GM04503 (cell line): ENCODE measurements at places on chromosomes 12 and 14.

DNA sequence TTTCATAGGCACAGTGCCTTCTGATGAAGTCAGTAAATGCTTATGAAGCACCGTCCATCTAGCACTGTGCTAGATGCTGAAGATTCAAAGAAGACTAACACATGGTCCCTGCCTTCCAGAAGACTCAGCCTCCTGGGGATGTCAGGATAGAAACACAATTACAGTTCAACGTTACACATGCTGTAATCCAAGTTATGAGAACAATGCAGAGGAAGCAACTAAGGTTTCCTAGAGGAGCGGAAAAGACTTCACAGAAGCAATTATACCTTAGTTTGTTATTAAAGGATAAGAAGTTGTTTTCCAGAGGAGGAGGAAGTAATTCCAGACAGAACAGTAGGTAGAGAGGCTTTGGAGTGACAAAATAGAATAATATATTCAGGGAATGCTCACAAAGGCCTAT lies 66.9 kb upstream of the FGD4 start:
- no peak for DNase-seq

GRCh38 chr12:14923944-14924343 lies 14.4 kb downstream of the ERP27 start:
- no peak for DNase-seq

- DNase-seq = no peak
These were observed 176.1 kb upstream of the SLC38A2 start for GRCh38 chr12:46548605-46549071.

DNA sequence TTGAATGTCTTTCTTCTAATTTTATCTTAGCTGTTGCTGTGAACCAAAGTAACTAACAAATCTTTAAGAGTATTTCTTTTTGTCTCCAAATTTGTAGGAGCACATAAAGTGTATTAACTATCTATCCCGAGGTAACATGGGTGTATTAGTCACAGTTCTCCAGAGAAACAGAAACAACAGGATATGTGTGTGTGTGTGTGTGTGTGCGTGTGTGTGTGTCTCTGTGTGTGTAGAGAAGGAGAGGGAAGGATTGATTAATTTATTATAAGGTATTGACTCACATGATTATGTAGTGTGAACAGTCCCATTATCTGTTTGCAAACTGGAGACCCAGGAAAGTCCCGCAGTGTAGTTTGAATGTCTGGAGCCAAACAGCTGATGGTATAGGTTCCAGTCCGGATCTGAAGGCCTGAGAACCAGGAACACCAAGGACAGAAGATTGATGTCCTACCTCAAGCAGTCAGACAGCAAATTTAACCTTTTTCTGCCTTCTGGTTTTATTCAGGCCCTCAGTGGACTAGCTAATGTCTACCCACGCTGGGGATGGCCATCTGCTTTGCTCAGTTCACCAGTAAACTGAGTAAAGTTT lies 14.4 kb downstream of the G2E3 start:
- no peak for DNase-seq

GRCh38 chr14:35247777-35248475 lies 44.3 kb upstream of the PSMA6 start:
- no peak for DNase-seq

- DNase-seq = no peak
These were observed 293.5 kb upstream of the RTL1 start for GRCh38 chr14:101196795-101197590.

GRCh38 chr14:103056322-103057027 lies 874 bp downstream of the CDC42BPB start:
- DNase-seq = no peak

DNA sequence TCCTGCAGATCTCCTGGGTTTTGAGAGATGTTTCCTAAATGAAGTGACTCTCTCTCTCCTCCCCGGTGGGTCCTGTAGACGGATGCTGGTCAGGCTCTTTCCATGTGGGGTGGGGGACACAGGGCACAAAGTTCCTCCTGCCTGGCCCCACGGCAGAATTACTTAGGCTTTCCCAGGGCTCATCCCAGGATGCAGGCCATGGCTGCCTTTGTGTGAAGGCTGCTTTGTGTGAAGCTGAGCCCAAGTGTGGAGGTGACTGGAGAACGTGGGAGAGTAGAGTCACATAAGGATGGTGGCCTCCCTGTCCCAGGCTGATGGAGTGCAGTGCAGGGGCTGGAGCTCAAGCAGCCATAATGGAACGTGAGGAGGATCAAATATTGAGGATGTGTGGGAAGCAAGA lies 200.2 kb downstream of the ADGRD1 start:
- DNase-seq = no peak

GRCh38 chr14:106808458-106808857 lies 1282.1 kb downstream of the TMEM121 start:
- no peak for DNase-seq

DNA sequence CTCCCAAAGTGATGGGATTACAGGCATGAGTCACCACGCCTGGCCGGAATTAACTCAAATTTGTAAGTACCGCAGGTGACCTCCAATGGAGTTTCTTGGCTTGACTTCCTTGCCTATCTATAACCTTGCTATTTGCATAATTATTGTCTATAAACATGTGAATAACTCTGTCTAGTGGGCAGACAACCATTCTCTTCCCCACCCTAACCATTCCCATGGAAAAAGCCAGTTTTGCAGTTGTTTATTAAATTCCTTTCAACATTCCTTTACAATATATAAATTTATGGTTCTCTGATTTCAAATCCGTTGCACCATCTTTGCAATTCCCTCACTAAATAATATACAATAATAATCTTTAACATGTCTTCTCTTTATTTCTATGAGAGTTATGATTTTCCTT lies 61.0 kb upstream of the ZDHHC17 start:
- DNase-seq = no peak

- peak; percentile 75 for DNase-seq
These were observed 54.7 kb upstream of the PLEKHG3 start for GRCh38 chr14:64649383-64649998.

- no peak for DNase-seq
These were observed 4.9 kb downstream of the OR10P1 start for GRCh38 chr12:55641595-55641994.

- no peak for DNase-seq
These were observed 9.3 kb upstream of the CABP1 start for GRCh38 chr12:120631097-120631496.

GRCh38 chr14:95490727-95491451 lies 25.6 kb downstream of the SYNE3 start:
- no peak for DNase-seq

GRCh38 chr14:80404413-80404812 lies 193.1 kb upstream of the DIO2 start:
- no peak for DNase-seq

- no peak for DNase-seq
These were observed 877 bp downstream of the BAG5 start for GRCh38 chr14:103561381-103562178.

DNA sequence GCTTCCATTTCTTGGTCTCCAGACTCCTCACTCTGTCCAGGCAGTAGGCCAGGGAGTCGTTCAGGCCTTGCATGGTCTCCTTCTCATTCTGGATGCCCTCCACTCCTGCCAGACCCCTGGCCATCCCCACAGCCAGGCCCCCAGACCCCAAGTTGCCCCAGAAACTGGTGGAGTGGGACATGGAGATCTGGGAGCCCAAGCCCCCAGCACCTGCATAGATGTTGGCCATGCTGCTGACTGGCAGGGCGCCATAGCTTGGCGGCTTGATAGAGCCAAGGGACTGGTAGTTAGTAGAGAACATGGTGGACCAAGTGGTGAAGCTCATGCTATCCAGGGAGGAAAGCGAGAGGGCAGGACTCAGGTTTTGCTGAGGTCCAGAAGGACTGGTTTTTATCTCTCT lies 21.2 kb upstream of the INSM2 start:
- DNase-seq = no peak

DNA sequence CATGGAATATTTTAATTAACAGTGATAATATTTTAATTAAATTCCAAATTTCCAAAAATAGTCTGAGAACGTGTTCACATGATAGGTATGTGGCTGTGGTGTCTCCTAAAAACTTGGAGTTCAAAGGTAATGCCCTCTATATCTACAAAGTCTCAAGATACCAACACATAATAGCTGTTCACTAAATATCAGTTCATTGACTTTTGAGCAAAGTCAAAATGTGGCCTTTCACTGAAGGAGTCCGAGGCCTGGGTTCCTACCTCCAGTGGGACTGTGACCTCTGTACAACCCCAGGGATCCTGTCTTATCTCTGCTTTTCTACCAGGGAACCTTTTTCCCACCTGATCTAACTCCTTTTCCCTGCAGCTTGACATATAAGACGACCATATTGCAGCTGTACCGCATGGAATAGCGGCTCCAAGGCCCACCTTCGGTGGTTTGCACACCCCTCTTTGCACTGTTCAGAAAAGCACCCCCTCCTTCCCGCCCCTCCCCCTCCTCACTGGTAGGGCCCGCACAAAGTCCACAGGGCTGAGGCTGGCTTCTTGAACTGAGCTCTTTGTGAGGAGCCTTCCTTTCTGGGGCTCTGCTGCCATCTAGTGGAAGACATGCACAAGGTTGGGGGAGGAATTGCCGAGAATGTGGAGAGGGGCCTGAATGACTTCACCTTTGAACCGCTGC lies 3.1 kb downstream of the CCND2 start:
- DNase-seq = peak; percentile 22

- DNase-seq = no peak
These were observed 248.4 kb upstream of the RTL1 start for GRCh38 chr14:101151927-101152305.

DNA sequence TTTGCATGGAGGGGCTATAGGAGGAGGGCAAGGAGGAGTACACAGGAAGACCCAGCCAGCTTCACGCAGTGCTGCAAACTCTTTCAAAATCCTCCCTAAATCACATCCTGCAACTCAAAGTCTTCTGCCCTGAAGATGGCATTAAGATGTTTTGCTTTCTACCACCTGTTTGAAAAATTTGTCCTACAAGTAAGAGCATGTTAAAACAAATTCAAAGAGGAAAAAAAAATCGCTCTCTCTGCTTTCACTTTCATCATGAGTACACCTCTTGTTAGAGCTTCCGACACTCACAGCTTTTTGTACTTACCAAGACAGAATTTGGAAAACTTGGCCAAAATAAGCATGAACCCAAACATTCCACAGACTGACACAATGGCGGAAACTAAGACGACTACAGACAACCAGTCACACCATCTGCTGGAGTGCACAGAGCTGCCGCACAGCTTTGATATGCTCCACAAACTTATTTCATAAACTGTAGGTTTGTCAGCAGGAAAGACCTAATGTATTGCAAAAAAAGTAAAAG lies 21.3 kb downstream of the GCH1 start:
- no peak for DNase-seq

- DNase-seq = no peak
These were observed 23.8 kb downstream of the ARL6IP4 start for GRCh38 chr12:123004287-123004686.

DNA sequence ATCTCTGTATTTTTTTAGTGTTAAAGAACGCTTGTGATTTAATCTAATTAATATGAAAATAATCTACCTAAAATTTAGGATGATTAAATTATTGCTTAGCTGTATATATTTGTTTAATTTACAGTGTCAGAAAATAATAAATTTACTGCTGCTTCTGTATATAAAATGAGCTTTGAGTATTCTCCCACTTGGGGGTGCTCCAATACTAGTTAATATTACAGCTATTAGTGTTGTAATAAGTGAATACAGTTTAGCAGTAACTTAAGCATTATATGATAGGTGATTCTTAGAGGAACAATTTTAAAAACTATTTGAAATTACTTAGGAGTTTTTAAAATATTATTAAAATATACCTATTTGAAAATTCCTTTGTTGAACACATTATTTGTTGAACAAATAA lies 62.2 kb downstream of the PAPOLA start:
- DNase-seq = no peak

DNA sequence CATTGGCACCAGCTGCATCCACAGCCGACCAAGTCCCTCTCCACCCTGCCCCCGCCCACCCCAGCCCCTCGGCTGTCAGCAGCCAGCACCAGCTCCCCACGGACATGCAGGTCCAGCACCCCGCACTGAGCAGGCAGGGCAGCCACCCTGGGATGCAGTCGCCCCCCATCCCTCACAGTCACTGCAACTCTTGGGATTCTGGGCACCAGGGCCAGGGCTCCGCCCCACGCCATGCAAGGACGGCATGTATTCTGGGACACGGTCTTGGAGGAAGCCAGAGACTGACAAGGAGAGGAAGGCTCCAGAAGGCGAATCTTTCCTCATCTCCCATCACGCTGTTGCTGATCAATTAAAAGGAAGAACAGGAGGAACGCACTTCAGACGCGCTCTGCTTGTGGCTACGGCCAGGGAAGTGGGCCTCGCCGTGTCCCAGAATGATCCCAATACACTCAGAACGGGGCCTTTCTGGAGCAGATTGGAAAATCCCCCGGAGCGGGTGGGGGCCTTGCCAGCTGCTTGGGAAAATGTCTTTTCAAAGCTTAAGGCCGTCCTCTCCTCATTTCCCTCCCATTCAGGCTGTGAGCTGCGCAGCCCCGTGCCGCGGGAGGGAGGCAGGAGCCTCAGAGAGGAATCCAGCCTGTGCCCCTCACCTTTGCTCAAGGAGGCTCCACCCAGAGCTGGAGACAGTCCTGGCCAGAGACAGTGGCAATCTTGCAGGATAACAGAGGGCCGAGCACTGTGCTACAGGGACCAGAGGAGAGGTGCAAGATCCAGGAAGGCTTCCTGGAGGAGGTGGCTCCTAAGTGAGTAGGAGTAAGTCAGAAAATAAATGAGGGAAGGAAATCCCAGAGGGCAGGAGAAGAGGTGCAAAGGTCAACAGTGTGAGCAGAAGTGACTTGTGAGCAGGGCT lies 54.1 kb upstream of the DIO3 start:
- DNase-seq = no peak

- no peak for DNase-seq
These were observed 13.5 kb upstream of the GTF2A1 start for GRCh38 chr14:81234278-81234677.

GRCh38 chr12:104304261-104305009 lies 896 bp downstream of the EID3 start:
- peak; percentile 29 for DNase-seq

- DNase-seq = no peak
These were observed 3.8 kb downstream of the ETV6 start for GRCh38 chr12:11653215-11653753.

DNA sequence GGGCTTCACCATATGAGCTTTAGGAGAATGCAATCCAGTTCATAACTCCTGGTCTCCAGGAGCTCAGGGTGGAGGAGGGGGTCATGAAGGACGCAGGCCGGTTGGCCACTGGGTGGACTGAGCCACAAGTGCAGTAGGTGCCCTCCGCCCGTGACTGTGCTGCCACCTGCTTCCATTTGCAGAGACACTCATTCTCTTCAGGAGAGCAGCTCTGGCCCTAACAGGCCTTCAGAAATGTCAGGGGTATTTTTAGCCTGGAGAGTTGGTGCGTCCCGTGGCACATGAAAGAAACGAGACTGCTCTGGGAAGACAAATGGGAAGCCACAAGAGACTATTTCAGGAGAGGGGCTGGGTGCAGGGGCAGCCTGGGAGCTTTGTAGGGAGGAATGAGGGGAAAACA lies 74.6 kb upstream of the MYL2 start:
- DNase-seq = no peak

DNA sequence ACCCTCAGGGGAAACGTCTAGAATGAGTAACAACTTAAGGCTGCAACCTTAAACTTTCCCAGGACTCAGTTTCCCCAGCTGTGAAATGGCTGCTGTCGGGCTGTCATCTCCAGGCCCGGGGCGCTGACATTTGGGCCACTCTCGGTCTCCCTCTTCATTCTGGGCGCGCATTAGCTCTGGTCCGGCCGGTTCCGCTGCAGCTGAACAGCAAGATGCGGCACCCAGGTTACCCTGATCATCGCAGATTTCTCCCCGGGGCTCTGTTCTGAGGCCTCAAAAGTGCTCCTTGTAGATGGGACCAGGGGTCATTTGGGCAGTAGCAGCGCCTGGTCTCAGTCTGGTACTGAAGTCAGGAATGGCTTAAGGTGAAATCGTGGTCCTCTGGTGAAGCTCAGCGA lies 890 bp upstream of the BCL7A start:
- DNase-seq = no peak
